ENCODE measurements at places on chromosomes 1 and 21. TPM values are rescaled to one million over a fixed set of nuclear protein-coding genes. Genes with fewer than 3 reads are reported as not detected.

- no peak for DNase-seq
Measured at GRCh38 chr1:8706995-8707396, 110.4 kb downstream of the RERE start.

GRCh38 chr21:43613755-43614638, 45.3 kb downstream of the HSF2BP start:
- peak; percentile 24 for DNase-seq

GRCh38 chr1:83499998-83500397, 498.9 kb downstream of the TTLL7 start:
- no peak for DNase-seq

- DNase-seq, result no peak
Measured at GRCh38 chr1:222893255-222893654, 78.4 kb downstream of the DISP1 start.

DNA sequence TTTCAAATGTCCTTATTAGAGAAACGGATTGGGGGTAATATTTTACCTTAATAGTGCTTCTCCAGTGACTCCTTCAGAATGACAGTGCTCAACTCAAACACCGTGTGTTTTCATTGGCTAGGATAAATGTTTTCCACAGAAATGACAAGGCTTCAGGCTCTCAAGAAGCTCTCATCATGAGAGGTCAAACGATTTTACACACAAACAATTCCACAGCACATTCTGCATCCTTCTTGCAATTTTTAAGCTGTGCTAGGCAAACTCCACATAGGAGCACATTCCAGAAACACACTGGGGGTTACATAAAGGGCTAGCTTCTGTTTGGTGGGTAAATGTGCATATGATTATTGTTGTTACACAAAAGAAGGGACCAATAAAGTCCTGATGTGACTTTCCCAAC, 75.5 kb upstream of the IPO9 start:
- DNase-seq, result no peak

DNA sequence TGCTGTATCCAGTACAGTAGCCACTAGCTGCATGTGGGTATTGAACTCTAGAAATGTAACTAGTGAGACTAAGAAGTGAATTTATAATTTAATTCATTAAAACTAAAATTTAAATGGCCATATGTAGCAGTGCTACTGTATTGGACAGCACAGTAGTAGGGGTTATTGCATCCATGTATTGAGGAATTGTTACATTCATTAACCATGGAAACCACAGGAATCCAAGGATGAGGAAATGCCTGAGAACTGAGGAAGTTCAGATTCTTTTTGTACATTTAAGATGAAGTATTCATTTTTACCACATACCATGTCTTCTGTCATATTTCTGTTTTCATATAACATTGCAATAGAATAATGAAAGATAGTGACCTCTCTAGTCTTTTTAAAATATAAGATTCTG, 2.6 kb downstream of the MTF2 start:
- no peak for DNase-seq

GRCh38 chr1:232227306-232227705, 402.6 kb downstream of the SIPA1L2 start:
- no peak for DNase-seq

GRCh38 chr1:185479796-185480195, 162.8 kb upstream of the IVNS1ABP start:
- DNase-seq, result no peak

The AQP10 gene
- 0.21 TPM for polyA plus RNA-seq

DNA sequence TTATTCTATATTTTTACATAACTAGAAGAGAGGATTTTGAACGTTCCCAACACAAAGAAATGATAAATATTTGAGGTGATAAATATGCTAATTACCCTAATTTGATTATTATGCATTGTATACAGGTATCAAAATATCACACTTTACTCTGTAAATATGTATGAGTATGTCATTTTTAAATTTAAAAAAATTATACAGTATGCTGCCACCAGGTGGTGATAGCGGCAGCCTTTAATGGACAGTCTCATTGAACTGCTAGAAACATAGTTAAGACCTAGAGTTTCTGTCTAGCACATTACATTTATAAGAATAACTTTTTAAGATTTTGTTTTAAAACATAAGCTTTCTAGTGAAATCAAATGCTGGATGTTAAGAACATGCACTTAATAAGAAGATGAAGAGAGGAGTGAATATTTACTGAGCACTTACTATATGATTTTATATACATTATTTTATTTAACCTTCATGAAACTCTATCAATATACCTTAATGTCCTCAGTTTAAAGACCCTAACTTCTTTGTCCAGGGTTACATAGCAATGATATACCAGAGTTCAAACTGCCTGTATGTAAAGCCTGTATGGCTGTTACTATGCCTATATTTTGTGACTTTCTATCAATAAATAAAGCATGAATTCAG, 207.1 kb downstream of the NUF2 start:
- DNase-seq, result no peak

GRCh38 chr1:235513495-235514366, 9.5 kb upstream of the B3GALNT2 start:
- peak; percentile 75 for DNase-seq

DNA sequence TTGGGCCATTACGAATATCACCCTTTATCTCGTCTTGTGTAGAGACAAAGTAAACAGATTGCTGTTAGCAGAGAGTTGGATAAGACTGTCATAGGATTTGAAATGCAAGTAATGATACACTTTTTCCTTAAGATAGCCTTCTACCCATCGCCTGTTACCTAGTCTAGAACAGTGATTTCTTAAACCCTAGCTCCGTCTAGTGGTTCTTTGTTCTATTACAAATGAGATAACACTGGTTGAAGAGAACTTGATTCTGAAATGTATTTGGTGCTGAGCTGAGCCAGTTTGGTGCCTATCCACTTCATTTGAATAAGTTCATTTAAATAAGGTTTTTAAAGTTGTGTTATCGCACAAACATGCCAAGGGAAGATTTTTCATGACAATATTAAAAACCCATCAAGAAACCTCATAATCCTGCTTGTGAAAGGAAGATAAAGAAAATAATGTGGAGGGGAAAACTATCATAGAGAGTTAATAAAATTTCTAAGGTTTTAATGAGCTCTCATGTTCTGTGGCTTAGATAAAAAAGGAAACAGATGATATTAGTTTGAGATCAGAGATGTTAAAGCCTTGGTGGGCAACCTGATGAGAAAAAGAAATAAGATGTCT, 1.5 kb upstream of the KCNH1 start:
- peak; percentile 31 for DNase-seq

GRCh38 chr1:116777831-116778830, 23.9 kb downstream of the CD2 start:
- DNase-seq, result no peak

The SPATA46 gene
- 0.49 TPM for polyA plus RNA-seq

GRCh38 chr1:161480381-161481035, 24.7 kb upstream of the FCGR2A start:
- no peak for DNase-seq

The HENMT1 gene
- polyA plus RNA-seq, result 11.5 TPM

DNA sequence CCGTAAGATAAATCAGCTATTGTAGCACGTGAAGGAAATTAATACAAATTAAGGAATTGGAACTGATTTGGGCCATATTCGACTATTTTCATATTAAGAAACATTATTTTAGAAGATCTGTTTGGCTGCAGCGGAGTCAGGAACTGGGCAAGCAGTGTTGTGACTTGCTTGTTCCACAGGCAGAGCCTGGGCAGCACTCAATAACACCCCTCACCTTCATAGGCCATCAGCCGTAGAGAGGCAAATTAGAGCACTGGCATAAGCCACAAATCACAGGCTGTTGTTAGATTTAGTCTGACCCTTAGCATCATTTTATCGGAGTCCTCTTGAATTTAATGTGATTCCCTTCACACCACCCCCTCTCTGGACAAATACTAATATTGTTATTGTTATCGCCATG, 72.8 kb downstream of the PBX1 start:
- DNase-seq, result no peak

GRCh38 chr1:70003211-70003908, 202.0 kb downstream of the LRRC40 start:
- DNase-seq, result no peak

The SLC26A9 gene
- 7.3 TPM for polyA plus RNA-seq

- DNase-seq, result no peak
Measured at GRCh38 chr1:162028726-162029125, 5.1 kb upstream of the OLFML2B start.

DNA sequence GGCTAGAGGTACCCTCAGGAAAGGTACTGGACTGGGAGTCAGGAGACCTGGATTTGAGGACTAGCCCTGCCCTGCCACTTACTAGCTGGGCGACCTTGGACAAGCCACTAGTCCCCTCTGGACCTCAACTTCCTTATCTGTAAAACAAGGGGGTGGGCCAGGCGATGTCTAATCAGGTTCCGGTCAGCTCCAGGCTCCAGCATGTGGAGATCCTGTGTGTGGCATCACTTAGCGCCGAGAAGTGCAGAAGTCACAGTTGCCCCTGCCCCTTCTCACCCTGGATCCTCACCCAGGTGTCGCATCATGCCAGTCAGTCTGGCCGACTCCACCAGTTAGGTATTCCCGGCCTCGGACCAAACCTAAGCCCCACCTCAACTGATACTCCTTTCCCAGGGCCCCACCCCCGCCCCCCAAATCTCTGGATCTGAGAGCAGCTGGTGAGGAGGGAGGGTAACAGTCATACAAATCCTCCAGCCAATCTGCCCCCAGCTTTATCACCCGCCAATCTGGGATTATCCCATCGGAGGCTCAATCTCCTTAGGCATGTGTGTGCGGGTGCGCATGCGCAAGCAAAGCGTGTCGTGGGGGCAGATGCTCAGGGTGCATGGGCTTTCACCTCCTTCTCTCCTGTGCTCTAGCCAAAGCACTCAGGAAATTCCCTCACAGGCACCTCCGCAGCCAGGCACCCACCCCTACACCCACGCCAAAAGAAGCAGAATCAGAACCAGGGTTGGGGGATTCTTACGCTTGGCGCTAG, 5.4 kb downstream of the CELF3 start:
- DNase-seq, result no peak

The ADORA3 gene
- 0.45 TPM for polyA plus RNA-seq

- no peak for DNase-seq
Measured at GRCh38 chr1:6967431-6968111, 182.3 kb downstream of the CAMTA1 start.

DNA sequence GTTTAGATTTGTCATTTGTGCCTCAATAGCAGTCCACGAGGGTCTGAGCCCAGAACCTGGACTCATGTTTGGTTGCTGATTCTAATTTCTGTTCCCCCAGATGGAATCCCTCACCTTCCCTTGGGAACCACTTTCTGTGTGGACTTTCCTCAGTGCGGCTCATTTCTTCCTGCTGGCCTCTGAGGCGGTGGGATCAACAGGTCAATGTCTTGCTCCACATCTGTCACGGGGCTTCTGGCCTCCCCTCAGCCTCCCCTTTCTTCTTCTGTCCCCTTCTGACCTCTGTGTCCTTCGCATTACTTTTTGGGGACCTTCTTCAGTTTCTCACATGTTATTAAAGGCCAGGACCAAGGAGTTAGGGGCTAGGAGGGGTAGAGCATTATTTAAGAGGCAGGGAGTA, 49.2 kb upstream of the PRELP start:
- no peak for DNase-seq

The LRRC8C gene
- polyA plus RNA-seq, result 8.9 TPM

DNA sequence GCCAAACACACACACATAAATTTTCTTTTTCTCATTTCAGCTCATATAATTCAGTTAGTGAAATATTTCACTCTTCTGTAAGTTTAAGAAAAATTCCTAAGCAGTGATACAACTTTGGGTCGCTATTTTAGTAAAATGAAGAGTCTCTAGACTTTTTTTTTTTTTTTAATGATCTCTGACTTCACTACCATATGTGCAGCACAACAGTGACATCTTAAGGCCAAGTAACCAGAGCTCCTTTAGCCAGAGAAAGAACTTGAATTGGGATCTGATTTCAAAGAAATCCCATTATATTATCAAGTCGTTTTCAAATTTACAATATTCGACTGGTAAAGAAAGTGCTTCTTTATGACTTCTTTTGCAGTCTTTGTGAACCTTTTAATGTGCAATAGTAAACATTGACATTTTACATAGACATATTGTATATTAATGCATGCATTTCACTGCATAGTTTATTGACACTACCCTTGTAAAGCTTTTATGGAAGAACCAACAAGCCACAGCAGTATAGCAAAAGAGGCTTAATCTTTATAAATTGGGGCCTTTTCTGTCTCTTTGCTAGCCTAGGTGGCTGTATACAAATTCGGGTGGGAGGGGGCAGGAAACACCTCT, 62.2 kb downstream of the LRRC40 start:
- no peak for DNase-seq

- no peak for DNase-seq
Measured at GRCh38 chr1:119045096-119045746, 57.1 kb upstream of the TBX15 start.

The HSPA13 gene
- polyA plus RNA-seq, result 38.7 TPM

The ESPN gene
- polyA plus RNA-seq, result 2.3 TPM

- no peak for DNase-seq
Measured at GRCh38 chr1:200795156-200795555, 56.5 kb downstream of the CAMSAP2 start.

Data from left lung (tissue), 14 donors.